Smooth muscle cell of trachea (primary cell): ENCODE measurements at places on chromosomes 3 and 15. TPM values are rescaled to one million over a fixed set of nuclear protein-coding genes. Genes with fewer than 3 reads are reported as not detected.

The SLC2A2 gene
- total RNA-seq = not detected in 2 replicates

The PTX3 gene
- 120 and 266 TPM in 2 replicates for total RNA-seq

The CRTAP gene
- total RNA-seq = 257 and 507 TPM in 2 replicates

The VGLL4 gene
- total RNA-seq = 33.9 and 52.6 TPM in 2 replicates

The GOLGA6D gene
- total RNA-seq = 0.17 TPM in 1 of 2 replicates, not detected in the other

The CAND2 gene
- total RNA-seq = 4.7 and 16.9 TPM in 2 replicates

The RHCG gene
- total RNA-seq = not detected in 2 replicates

The NR1I2 gene
- not detected in 2 replicates for total RNA-seq

The ECE2 gene
- under 0.01 TPM in 1 of 2 replicates, not detected in the other for total RNA-seq

The CHST2 gene
- 7.6 and 8.3 TPM in 2 replicates for total RNA-seq

The ST8SIA2 gene
- total RNA-seq = under 0.01 TPM in 1 of 2 replicates, not detected in the other

The LRRC15 gene
- total RNA-seq = 0.73 and 1.7 TPM in 2 replicates

The GOLGA8R gene
- total RNA-seq = 3.6 and 3.9 TPM in 2 replicates

The CYP8B1 gene
- total RNA-seq = not detected in 2 replicates

The SLC22A14 gene
- 0.15 TPM in 1 of 2 replicates, not detected in the other for total RNA-seq

The MUC20 gene
- under 0.01 and 0.50 TPM in 2 replicates for total RNA-seq

The KCNAB1 gene
- total RNA-seq = under 0.01 and 2.8 TPM in 2 replicates

The GOLGA6B gene
- total RNA-seq = not detected in 2 replicates

The CPA3 gene
- total RNA-seq = not detected in 2 replicates

The TNFAIP8L3 gene
- 37.4 and 47.5 TPM in 2 replicates for total RNA-seq

The NEK11 gene
- 7.1 and 11.6 TPM in 2 replicates for total RNA-seq

The CNTN4 gene
- total RNA-seq = under 0.01 TPM in 1 of 2 replicates, not detected in the other

The IFRD2 gene
- 50.6 and 51.2 TPM in 2 replicates for total RNA-seq

The TMEM158 gene
- 46.0 and 82.2 TPM in 2 replicates for total RNA-seq

The EFCAB12 gene
- under 0.01 and 0.15 TPM in 2 replicates for total RNA-seq

The LSAMP gene
- total RNA-seq = 7.1 and 12.2 TPM in 2 replicates

The XCR1 gene
- total RNA-seq = under 0.01 TPM in 1 of 2 replicates, not detected in the other

The ALAS1 gene
- 45.7 and 68.5 TPM in 2 replicates for total RNA-seq

The CCNB2 gene
- total RNA-seq = 5.1 and 71.3 TPM in 2 replicates

The AHSG gene
- not detected in 2 replicates for total RNA-seq

The SAMMSON gene
- not detected in 2 replicates for total RNA-seq

The SENP7 gene
- 10.3 and 16.4 TPM in 2 replicates for total RNA-seq

The ACAN gene
- total RNA-seq = under 0.01 and 3.6 TPM in 2 replicates

The SLC6A20 gene
- total RNA-seq = under 0.01 TPM in 1 of 2 replicates, not detected in the other

The HTR3E gene
- total RNA-seq = not detected in 2 replicates

The APBA2 gene
- total RNA-seq = 2.5 and 12.2 TPM in 2 replicates

The SOX2 gene
- 0.15 TPM in 1 of 2 replicates, not detected in the other for total RNA-seq

The EXD1 gene
- total RNA-seq = under 0.01 TPM in 1 of 2 replicates, not detected in the other

The HCLS1 gene
- total RNA-seq = 0.15 and 0.17 TPM in 2 replicates

The LRRC2 gene
- total RNA-seq = under 0.01 and 0.99 TPM in 2 replicates

The EFCC1 gene
- total RNA-seq = not detected in 2 replicates

The DNAH1 gene
- total RNA-seq = 1.9 and 5.0 TPM in 2 replicates

The INKA1 gene
- total RNA-seq = 9.3 and 10.5 TPM in 2 replicates

The UROC1 gene
- total RNA-seq = not detected in 2 replicates

The FRMD4B gene
- under 0.01 and 6.0 TPM in 2 replicates for total RNA-seq

The LRRC31 gene
- total RNA-seq = not detected in 2 replicates

The GPR87 gene
- total RNA-seq = 0.17 and 0.29 TPM in 2 replicates
